Stimulated activated CD8-positive, alpha-beta memory T cell treated with anti-CD3 and anti-CD28 coated beads, Interleukin-4, amount 100 ng/mL, for 1 hour (primary cell): ENCODE measurements at places on chromosomes 1 and 21.

- no peak for DNase-seq
These were observed 9.9 kb upstream of the HSPG2 start for GRCh38 chr1:21946836-21947587.

GRCh38 chr1:236209713-236210112, 67.4 kb downstream of the GPR137B start:
- DNase-seq, result no peak

GRCh38 chr21:42440187-42440792, 36.6 kb downstream of the UBASH3A start:
- DNase-seq, result no peak

DNA sequence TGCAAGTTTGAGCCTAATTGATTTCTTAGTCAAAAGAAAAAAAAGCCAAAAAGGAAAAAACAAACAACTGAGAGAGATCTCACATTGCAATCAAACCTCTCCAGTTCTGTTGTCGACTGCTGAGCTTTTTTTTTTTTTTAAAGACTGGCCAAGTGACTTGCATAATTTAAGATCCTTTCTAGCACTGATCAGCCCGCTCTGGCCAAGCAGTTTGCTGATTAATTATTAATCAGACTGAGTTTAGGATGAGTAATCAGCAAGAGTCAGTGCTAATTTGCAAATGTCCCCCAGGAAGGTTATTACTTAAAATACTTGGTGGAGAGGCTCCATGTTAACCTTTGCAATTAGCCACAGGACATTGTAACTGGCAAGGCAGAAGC, 39.3 kb downstream of the HMGB4 start:
- no peak for DNase-seq

DNA sequence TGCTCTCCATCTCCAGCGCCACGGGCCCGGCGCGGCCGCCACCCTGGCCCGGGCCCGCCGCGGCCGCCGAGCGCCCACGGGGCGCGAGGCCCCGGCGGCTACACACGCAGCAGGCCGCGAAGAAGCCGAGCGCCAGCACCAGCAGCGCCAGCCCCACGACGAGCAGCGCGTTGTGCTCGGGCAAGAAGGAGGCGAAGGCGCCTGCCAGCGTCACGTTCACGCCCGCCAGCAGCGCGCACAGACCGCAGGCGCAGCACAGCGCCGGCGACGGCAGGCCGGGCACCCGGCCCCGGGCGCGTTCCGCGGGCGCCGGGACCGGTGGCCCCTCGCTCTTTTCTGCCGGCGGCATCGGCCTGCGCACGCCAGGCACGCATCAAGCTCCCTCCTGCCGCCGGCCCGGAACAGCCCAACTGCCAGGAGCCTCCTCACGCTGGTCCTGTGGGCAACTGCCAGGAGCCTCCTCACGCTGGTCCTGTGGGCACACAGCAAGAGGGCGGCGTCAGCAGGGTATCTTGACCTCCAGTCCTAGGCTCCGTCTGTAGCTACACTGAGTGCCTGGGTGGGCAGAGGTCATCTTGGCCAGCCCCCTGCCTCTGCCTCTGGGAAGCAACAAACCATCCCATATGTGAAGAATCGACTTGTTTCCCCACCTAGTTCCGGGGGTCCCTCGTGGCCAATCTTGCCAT, 18.1 kb downstream of the KNCN start:
- no peak for DNase-seq

GRCh38 chr1:157517016-157517415, 35.3 kb downstream of the FCRL5 start:
- DNase-seq, result no peak

GRCh38 chr1:179175011-179175841, 54.3 kb downstream of the ABL2 start:
- DNase-seq, result no peak

GRCh38 chr1:154478013-154478412, 24.0 kb upstream of the TDRD10 start:
- DNase-seq, result no peak

GRCh38 chr1:184255560-184255959, 131.3 kb upstream of the C1orf21 start:
- no peak for DNase-seq

DNA sequence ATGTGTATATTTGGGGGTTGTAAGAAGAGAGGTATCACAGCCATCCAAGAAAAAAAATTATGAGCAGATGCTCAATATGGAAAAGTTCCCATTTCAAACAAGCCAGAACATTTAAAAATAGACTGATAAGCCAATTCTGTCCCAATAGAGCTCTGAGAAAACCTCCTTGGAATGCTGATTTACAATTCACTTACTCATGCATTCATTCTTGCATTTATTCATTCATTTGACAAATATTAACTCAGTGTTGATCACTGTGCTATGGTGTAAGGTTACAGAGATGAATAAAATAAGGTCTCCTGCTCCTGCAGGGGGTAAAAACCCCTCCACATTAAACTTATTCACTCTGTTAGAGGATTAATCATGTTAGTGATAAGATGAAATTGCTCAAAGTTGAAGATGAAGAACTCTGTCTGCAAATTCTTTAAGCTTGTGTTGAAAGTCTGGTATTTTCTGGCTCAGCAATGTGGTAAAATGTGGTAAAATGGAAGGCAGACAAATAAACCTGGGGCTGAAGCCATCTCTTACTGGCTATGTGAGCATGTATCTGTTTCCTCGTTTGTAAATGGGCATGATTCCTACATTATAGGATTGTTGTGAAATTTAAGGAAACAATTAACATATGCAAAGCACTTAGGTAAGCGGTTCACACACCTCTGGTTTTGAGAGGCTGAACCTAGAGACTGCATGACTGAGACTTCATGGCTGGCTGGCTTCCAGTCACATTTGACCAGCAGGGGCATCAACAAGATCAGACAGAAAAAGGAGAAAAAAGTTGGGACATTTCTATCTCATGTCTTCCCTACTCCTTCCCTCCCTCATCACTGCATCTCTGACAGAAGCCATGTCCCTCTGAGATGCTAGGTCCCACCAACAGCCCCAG, 45.0 kb upstream of the DAB1 start:
- DNase-seq, result no peak

- DNase-seq, result no peak
These were observed 93.6 kb downstream of the OLFML2B start for GRCh38 chr1:161930064-161930463.

DNA sequence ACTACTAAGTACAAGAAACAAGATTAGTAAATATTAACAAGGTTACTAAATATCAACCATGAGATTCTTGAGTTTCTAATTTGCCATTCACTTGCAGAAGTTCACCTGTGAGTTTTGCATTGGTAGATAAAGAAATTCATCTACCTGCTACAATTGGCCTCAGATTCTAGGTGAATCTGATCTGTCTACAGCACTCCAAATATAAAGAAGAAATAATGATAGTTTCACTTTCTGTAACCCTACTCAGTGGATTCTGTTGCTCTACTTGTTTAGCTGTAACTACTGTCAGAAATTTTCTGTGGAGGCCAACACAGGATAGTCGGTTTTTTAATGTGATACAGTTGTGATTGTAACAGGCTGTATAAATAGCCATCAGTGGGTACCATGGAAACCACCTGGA, 118.6 kb downstream of the NR5A2 start:
- no peak for DNase-seq

DNA sequence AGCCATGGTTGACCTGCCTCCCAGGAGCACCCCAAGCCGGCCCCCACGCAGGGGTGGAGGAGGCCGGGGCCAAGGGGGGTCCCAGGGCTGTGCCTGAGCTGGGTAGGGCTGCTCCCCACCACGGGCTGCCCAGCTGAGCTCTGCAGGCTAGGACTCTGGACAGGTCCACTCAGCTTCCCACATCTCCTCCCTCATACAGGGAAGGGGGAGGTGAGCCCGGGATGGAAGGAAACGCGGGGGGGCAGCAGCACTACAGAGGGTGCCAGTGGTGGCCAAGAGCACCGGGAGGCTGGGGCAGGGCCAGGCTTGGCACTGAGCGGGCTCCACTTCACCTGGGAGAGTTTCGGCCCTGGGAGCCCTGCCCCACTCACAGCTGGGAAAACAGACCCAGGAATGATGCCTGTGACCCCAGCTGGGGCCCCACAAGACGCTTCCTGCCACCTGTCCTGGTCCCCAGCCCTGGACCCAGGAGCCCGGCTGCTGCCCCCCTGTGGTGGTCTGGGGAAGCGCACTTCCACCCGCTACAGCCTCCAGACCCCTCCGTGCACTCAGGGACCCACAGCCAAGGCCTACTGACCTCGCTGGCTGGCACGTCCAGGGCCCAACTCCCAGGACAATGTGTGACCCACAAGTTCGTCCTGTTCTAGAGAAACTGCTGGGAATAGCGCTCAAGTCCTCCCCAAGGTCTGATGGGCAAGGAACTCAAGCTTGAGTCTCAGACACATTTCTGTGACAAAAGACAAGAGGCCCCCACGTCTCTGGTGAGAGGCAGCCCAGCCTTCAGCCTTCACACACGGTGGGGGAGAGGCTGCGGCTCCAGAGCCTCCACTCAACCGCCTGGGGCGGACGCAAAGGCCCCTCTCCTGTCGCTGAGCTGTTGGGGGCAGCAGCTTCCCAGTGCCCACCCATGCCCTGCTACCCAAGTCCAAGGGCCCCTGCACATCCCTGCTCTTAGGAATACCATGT, 3.0 kb downstream of the AURKAIP1 start:
- DNase-seq, result peak; percentile 59

DNA sequence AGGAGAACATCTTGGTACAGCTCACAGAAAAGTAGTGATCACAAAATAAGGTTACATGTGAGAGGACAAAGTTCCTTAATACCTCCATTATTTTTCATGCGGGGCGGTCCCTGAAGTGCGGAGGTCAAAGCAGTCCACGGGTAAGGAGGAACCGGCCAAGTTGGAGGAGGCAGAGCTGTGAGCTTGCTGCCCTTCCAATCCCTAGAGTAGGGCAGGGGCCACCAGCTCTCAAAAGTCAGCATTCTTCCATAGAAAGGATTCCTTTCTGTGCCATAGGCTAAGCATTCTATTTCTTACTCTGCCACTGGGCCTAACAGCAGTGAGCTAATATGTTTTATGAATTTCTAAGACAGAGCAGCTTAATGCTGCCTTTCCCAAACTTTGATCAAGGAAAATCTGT, 50.9 kb upstream of the USP1 start:
- no peak for DNase-seq

GRCh38 chr1:3895279-3895950, 4.7 kb downstream of the C1orf174 start:
- DNase-seq, result no peak

DNA sequence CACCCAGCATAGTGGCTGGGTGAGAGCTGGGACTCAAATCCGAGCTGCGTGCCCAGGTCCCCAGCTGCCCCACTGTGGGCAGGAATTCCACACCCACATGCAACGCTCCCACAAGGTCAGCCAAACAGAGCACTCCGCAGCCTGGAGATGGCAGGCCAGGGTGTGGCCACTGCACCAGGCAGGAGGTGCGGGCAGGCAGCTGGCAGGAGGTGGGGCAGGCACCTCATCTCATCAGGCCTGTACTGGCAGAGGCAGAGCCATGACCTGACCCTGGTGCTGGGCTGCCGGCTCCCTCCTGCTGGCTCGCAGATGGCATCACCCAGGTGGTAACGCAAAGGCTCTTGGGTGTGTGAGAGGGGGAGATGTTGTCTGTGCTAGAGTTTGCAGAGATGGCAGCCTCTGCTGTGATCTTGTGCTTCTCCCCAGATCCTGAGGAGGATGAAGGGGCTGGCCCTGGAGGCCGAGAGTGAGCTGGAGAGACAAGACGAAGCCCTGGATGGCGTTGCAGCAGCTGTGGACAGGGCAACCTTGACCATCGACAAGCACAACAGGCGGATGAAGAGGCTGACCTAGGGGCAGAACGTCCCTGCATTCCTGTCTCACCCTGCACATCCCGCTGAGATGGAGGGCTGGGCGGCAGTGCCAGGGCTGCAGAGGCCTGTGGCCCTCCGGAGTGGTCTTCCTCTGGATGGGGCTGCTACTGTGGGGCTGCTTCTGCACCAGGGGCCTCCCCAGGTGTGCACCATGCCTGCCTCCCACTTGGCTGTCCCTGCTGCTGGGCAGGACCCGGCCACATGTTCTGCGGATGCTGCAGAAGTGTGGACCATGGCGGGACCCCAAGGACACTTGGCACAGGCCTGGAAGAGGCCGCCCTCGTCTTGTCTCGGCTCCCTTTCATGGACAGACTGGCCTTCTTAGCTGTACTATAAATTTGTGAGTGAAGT, 35.1 kb upstream of the PRSS38 start:
- no peak for DNase-seq

DNA sequence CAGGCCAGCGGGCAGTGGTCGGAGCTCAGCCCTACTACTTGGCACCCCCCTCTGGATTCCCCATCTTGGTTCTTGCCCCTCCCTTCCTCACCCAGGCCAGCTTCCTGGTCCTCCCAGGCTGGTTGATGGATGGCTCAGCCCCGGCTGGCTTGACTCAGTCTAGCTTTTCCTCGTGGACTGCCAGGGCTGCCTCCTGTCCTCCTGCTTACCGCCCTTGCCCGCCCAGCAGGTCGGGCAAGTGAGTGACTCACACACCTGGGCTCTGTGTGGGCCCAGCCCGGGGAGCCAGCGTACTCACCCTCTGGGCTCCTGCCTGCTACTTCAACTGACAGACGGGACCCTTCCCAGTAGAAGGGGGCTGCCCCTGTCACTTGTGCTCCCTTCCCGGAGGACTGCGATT, 19.5 kb upstream of the ARHGEF10L start:
- no peak for DNase-seq

DNA sequence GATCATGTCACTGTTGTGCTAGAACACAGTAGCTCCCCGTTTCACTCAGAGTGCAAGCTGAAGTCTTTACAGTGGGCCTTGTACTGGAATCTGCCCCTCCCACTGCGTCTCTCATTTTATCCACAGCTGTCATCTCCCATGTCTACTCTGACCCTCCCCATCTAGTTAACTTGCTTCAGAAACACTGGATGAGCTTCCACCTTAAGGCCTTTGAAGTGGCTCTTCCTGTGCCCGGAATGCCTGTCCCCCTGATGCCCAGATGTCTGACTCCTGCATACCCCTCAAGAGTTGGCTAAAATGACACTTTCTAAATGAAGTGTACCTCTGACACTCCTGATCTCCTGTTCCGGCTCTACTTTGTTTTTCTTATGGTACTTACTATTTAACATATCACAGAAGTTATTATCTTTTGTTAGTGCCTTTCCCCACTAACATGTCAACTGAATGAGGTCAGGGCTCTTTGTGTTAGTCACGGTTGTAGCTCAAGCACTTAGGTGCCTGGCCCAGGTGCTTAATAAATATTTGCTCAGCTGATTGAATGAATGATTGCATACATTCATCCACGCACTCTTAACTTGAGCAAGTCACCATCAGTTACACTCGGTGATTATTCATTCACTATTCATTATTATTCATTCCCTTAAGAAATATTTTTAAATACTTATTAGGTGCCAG, 13.3 kb downstream of the ARV1 start:
- no peak for DNase-seq

DNA sequence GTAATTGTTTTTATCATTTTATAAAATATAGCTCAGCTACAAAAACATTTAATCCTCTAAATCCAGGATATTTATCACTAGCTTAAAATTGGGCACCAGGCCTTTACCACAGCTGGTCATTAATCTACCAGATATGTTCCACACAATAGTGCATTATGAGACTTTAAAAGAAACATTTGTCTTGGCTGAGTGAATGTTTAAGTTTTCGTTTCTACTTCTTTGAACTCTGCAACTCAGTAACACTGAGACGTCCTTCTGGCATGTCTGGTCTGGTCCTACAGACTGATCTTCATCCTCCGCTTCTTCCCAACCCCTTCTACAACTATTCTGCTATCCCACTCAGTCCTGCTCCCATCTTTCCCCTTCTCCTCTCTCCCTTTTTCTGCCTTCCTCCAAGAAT, 296.2 kb downstream of the NEGR1 start:
- no peak for DNase-seq
